Left kidney (tissue), 8 donors: ENCODE measurements at places on chromosomes 3 and 15. TPM values are rescaled to one million over a fixed set of nuclear protein-coding genes. Genes with fewer than 3 reads are reported as not detected.

Gene CLRN1
- not detected for polyA plus RNA-seq

Gene KIF9
- 22.7 TPM for polyA plus RNA-seq

Gene RNF13
- polyA plus RNA-seq, result 97.3 TPM

Gene C15orf62
- 3.3 TPM for polyA plus RNA-seq

Gene NR2E3
- 1.0 TPM for polyA plus RNA-seq

Gene THAP10
- polyA plus RNA-seq, result 8.1 TPM

Gene CCDC71
- polyA plus RNA-seq, result 21.0 TPM

Gene SCN11A
- polyA plus RNA-seq, result 1.8 TPM

Gene ZBTB20
- 5.6 TPM for polyA plus RNA-seq

Gene GPR149
- not detected for polyA plus RNA-seq

Gene SERPINI2
- 1.9 TPM for polyA plus RNA-seq

Gene CHDH
- polyA plus RNA-seq, result 8.8 TPM

Gene XIRP1
- polyA plus RNA-seq, result 0.25 TPM

Gene GOLGA8N
- polyA plus RNA-seq, result 35.4 TPM

Gene CYP8B1
- polyA plus RNA-seq, result 1.3 TPM

DNA sequence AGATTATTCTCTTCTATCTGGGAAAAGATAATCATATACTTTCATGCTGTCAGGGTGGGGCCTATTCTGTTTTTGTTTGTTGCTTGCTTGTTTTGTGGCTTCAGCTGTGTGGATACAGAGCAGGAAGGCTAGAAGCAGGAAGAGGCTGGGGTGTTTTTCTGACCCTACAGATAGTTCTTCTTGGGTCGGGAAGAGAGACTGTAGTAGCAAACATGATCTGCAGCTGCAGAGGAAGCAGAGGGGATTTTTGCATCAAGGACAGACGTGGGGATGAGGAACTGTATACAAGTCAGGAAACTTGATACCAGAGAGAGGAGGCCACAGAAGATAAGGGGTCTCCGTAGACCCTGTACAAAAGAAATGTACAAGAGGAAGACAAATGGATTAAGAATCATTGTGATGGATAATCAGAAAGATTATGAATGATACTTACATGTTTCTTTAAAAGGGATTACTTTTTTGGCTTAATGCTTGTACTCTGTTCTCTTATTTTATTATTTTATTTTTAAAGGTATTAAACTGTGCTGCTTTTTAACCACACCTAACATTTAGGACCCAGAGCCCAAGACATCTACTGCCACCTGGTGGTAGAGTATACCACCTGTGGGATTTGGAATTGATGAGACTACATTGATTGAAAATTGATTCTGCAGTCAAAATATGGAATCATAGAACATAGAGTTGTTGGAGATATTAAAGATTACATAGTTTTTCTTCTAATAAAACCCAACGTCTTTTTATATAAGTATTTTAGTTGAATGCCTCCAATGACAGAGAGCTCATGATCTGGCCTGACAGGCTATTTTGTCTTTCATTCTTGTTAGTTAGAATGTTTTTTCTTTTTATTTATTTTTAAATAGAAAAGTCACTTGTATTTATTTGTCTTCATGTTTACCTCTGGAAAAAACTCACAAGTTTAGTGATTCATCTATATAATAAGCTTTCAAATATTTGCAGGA is 87.3 kb upstream of the ROPN1 start:
- DNase-seq, result peak; percentile 39

DNA sequence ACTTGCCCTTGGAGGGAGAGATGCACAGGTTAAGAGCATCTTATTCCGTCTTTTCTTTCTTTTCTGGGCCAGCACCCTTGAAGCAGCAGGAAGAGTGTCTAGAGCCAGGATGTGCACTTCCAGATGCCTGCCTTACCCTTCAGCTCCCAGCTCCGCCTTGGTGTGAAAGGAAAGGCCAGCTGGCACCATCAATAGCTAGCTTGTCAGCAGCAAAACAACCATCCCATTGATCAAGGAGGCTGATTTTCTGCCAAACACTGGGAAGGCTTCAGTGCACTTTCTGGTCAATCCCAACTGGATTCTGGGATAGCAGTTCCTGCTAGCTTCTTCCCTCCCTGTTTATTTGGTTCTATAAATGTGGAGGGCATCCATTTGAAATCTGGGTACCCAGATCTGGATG is 110.9 kb upstream of the GALNT15 start:
- DNase-seq, result no peak

- peak; percentile 68 for DNase-seq
Measured at GRCh38 chr3:186930641-186931531, 560 bp downstream of the ST6GAL1 start.

- no peak for DNase-seq
Measured at GRCh38 chr3:45465192-45465591, 76.8 kb downstream of the LARS2 start.

GRCh38 chr3:48463703-48464102 is 17.2 kb downstream of the ATRIP start:
- no peak for DNase-seq

DNA sequence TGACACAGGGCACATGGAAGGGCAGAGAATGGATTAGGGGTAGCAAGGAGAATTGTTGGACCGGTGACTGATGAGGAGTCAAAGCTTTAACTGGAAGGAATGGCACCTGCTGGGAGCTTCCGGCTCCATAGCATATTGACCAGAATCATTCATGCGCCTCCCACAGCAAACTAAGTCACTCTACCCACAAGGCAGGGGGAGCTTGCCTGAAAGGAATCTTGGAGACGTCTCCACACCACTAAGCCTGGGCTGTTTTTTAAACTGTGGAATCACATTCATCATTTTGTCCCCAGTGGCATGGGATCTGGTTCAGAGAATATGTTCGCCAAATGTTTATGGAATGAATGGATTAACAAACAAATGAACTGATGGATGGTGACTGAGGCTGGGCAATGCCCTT is 57.0 kb upstream of the ITGA11 start:
- DNase-seq, result no peak

GRCh38 chr15:56919031-56919608 is 676 bp downstream of the TCF12 start:
- DNase-seq, result peak; percentile 33

GRCh38 chr15:69337138-69337537 is 38.4 kb downstream of the PAQR5 start:
- no peak for DNase-seq

- DNase-seq, result no peak
Measured at GRCh38 chr3:33114622-33115023, 809 bp downstream of the CRTAP start.

DNA sequence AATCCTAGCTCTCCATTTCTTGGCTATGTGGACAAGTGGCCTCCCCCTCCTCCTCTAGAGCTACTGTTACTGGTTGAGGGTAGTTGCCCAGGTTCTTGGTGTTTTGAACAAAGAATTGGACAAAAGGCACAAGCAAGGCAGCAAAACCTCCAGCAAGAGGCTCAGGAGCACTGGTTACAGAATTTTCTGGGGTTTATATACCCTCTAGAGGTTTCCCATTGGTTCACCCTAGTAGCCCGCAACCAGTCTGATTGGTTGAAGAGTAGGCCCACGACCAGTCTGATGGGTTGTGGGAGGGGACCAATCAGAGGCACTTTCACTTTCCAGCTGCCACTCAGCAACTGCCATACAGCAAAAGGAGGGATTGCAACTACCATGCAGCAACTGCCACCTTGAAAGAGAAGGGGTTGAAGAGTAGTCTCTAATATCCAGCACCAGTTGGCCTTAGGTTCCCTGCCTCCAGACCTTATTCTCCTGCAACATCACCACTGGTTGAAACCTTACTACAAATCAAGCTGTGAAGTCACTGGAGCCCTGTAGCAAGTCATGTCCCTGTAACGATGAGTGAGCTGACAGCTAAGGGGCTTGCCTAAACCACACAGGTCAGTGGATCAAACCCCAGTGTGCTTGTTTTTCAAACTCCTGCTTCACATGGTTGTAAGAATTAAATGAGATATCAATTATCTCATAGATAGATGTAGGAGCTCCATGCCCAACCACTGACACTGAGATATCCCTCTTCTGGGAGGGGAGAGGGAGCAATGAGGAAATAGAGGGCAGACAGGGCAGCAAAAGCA is 2.9 kb upstream of the C15orf39 start:
- DNase-seq, result no peak

DNA sequence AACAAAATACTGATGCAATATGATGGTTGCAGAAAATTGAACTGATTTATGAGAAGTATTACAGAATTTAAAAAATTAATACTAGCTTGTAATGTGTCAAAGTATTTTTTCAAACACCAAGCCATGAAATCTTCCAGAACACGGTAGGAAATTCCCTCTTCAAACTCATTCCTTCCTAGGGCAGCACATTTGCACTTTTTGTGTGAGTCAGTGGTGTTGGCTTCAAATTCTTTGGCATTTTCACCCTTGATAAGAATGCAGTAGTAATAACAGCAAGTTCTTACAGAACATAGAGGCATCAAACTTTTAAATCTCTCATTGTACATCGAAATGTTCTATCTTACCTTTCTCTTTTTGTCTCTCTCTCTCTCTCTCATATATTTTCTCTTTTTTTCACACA is 191.8 kb downstream of the CGGBP1 start:
- no peak for DNase-seq

DNA sequence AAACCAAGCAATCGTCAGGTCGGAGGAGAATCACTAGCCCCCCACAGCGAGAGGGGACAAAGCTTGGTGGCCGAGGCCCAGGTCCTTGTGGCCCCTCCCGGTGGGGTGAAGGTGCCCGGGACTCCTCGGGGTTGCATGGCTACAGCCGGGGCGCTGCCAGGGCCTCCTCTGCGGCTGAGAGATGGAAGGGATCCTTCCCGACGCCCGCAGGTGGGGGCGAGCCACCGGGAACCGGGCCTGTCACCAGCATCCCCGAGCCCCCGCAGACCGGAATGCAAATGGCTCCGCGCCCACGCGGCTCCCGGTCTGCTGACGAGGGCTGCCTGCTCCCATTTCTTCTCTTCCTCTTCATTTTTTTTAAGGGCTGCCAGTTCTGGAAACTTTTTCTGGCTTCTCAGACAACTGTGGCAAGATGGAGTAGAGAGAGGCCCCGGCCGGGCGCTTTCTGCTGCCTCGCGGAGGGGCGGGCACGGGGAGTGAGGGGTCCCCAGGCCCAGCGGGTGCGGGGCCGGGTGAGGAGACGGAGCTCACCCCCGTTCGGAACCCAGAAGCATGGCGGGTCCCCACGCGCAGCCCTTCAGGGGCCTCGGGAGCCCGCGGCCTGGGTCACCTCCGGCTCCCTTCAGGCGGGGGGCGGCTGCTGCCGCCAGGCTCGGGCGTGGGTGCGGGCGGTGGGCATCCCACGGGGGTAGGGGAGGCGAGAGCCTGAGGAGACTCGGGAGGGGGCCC is 27.5 kb downstream of the MELTF start:
- no peak for DNase-seq

DNA sequence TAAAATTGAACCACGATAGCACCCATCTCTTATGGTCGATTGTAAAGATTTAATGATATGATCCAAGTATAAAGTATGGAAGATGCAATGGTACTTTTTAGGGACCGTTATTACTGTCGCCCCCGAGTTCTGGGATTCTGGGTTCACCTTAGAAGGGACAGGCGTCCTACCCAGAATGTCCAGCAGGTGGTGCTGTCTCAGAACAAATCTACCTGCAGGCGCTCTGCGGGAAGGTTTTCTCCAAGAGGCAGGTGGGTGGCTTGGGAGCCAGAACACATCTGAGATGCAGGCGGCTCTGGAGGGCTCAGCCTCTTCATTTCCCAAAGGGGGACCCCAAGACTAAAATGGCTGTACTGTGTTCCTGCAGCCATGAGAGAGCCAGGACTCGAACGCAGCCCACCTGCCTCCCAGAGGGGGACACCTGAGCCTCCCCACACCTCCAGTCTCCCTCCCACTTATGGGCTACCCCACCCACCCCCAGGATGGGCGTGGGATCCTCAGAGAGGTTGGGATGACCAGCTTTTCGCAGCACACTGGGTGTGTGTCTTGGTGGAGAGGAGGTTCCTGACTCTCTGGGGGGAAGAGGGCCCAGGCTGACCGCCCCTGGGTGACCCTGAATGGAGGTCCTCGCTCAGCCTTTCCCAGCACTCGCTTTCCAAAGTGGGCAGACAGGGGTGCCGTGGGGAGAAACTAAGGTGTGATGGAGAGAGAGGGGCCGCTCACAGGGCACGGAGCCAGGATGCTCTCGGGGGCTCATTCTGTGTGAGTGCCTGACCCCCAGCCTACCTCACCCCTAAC is 28.1 kb upstream of the CORO2B start:
- peak; percentile 64 for DNase-seq

GRCh38 chr3:36874424-36874823 is 70.4 kb downstream of the TRANK1 start:
- DNase-seq, result no peak

DNA sequence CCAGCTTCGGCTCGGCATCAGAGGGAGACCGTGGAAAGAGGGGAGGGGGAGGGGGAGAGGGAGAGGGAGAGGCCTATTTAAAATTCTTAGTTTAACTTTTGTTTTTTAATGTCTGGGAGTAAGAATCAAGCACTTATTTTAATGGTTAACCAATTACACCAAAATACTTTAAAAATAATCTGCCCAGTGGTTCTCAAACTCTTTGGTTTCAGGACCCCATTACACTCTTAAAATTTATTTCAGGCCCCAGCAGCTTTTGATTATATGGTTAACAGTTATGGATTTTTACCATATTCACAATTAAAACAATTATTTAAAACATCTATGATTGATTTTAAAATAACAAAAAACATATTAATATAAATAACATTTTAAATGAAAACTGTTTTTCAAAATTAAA is 44.5 kb downstream of the NKIRAS1 start:
- DNase-seq, result no peak

- no peak for DNase-seq
Measured at GRCh38 chr3:37229740-37230139, 55.4 kb upstream of the LRRFIP2 start.

DNA sequence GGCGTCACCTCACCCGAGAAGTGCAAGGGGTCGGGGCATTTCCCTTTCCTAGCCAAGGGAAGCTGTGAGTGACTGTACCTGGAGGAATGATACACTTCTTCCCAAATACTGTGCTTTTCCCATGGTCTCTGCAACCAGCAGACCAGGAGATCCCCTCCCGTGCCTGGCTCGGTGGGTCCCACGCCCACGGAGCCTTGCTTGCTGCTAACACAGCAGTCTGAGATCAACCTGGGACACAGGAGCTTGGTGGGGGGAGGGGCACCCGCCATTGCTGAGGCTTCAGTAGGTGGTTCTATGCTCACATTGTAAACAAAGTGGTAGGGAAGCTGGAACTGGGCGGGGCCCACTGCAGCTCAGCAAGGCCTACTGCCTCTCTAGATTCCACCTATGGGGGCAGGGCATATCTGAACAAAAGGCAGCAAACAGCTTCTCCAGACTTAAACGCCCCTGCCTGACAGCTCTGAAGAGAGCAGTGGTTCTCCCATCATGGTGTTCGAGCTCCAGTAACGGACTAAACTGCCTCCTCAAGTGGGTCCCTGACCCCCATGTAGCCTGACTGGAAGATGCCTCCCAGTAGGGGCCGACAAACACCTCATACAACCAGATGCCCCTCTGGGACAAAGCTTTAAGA is 31.4 kb upstream of the ABHD5 start:
- DNase-seq, result no peak

- DNase-seq, result no peak
Measured at GRCh38 chr15:31001702-31002101, 10.3 kb upstream of the MTMR10 start.

- DNase-seq, result peak; percentile 21
Measured at GRCh38 chr15:43329217-43329959, 985 bp downstream of the LCMT2 start.
